ENCODE measurements at places on chromosomes 3 and 15.

DNA sequence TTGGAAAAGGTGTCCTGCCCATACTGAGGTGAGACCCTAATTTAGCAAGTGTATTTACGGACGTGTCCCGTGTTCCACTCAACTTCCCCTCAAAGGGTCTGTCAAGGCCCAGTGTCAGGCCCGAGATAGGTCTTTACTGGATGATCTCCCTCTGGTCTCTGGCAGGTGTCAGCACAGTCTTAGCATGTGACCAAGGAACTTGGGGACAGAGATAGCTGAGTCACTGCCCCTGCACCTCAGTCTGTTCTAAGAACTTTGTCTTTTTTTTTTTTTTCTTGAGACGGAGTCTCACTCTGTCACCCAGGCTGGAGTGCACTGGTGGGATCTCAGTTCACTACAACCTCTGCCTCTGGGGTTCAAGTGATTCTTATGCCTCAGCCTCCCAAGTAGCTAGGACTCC, 32.1 kb upstream of the ALPK3 start:
- DNase-seq = no peak

DNA sequence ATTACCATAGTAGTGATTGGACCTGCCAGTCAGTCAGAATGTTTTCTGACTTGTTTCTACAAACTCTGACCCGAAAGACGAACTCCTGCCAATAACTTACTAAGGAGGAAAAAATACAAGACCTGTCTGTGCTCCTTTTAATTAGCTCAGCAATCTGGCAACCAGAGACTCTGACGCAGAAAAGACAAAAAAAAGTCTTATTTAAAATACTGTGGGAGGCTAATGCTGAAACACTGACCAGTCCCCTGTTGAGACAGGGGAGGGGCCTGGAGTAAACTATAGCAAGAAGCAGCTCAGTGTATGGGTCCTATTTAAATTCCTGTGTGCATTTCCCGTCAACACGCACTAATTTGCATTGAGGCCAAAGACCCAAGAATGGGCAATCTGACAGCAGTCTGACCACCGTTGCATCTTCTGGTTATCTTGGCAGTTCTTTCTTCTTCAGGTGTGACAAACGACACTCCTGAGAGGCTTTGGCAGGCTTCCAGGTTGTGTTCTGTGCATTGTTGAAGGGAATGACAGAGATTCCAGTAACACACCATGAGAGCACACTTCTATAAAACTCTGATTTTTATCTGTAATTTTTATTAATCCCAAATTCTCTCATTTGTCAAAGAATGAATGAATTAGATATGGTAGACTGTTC, 1114.3 kb downstream of the IGSF11 start:
- DNase-seq = no peak

DNA sequence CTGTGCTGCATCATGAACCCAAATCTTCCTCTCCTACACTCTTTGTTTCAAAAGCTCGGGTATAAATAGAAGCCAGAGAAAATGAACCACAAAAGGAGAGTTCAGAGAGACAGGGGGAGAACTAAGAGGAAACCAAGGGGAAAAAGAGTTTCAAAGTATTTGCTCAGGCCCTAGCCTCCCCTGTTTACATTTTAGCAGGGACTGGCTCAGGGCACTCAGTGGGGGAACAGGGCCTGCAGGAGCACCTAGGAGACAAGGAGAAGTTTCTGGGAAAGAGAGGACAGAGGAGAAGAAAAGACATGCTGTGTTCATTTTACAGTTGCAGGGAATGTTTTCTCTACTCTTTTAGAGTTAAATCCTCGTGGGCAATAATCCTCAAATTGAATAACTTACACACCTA, 8.5 kb upstream of the IL17RD start:
- DNase-seq = no peak

DNA sequence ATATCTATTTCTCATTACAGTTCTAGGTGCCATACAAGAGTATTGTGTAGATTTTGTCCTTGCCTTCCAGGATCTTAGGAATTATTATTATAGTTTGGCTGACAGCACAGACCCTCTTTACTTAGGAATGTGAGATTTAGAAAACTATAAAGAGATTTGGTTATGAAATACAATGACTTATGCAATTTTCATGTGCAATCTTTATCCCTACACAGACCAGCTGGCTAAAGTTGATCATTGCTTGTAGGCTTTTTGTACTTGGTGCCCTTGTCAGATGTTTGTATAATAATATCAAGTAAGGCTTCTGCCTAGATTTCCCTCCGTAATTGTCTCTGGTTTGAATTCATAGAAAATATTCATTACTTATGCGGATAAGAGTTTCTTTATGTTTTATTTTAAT, 174.5 kb upstream of the GAP43 start:
- DNase-seq = no peak

DNA sequence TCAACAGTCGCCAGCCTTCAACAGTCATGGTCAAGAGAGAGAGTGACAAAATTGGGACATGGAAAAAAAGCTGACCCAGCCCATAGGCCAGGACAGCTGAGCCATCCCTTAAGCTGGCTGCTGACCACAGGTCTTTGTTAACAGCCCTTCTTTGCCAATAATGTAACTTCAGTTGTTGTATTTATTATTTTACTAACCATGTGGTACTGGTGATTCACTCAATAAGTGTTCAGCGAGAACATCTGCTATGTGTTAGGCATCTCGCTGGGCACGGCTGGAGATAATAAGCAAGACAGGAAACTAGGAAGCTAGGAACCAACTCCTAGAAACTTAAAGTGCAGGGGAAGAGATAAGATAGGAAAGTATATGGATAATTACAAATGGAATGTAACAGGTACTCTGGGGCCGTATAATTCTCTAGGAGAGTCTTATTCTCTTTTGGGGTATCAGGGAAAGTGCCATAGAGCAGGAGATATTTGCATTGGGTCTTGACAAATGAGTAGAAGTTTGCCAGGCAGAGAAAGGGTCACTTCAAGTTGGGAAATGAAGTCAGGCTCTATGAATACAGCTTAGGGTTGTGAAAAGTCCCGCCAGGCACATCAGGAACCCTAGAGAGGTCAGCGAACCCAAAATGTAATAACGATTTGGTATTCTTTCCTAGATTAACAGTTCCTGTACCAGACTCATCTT, 84.0 kb upstream of the TRA2B start:
- DNase-seq = no peak

- no peak for DNase-seq
Observed at GRCh38 chr3:127124120-127124519, 68.8 kb upstream of the PRR23E start.

DNA sequence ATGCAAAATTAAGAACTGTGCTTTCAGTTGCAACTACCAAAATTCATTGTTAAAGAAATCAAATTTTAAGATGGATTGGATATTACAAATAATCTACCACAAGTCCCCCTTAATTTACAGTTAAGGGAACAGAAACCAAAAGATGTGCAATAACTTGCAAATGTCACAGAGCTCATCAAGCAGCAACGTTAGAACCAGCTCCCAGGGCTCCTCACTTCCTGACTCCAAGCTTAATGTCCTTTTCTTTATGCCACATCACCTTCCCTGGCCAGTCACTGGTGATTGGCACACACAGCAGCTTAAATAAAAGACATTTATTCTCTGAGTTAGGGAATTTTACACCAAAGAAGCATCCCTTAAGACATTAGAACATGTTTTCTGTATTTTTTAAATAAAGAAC, 159.7 kb downstream of the RSL24D1 start:
- no peak for DNase-seq

All from DMS53 (cell line).